EH (cell line): ENCODE measurements at places on chromosomes 5 and 9.

- DNase-seq, result peak; percentile 83
Measured at GRCh38 chr9:123049589-123050222, 16.2 kb downstream of the GPR21 start.

DNA sequence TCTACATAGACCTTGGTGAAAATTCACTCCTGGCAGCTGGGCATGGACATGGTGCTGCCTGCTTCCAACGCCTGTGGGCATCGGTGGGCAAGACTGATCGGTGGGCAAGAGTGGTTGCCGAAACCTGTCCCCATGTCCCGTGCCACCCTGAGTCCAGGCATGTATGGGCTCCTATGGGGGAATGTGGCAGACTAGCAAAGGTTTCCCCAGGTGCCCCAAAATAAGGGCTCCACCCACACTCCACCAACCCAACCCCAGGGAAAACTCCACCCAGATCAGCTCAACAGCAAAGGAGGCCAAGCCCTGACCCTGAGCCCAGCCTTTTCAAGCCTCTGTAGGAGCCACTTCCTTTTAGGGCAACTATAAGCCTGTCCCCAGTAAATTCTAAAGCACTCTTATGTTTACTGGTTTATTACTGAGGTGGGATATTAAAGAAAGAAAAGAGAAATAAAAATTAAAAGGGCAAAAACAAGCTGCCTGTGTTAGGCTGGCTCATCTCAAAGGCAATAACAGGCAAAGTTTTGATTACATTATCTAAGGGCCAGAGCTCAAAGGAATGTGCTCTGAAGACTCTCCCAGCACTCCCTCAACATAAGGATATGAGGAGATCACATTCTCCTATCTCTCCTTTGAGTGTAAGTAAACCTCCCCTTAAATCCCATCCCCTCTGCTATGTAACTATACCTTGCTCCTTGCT is 8.9 kb upstream of the SPATA31E1 start:
- peak; percentile 18 for DNase-seq

DNA sequence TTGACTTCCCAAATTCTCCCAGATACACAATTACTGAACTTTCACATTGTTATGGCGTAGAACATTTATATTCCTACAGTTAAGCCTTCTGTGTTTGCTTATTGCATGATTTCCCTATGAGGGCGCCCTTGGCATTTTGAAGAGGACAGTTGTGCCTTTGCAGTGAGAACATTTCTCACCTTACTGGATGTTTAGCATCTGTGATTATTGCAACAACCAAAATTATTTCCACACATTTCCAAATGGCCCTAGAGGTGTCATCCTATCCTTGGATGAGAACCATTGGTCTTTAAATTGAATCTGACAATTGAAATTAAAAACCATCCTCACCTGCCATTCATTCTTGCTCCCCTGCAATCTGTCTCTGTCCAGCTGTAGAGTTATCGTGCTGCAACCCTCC is 104.0 kb downstream of the MAMDC2 start:
- no peak for DNase-seq

- peak; percentile 71 for DNase-seq
Measured at GRCh38 chr5:65059681-65060598, 291.2 kb downstream of the CWC27 start.

- DNase-seq, result peak; percentile 80
Measured at GRCh38 chr9:91421971-91422757, 1.5 kb downstream of the NFIL3 start.

DNA sequence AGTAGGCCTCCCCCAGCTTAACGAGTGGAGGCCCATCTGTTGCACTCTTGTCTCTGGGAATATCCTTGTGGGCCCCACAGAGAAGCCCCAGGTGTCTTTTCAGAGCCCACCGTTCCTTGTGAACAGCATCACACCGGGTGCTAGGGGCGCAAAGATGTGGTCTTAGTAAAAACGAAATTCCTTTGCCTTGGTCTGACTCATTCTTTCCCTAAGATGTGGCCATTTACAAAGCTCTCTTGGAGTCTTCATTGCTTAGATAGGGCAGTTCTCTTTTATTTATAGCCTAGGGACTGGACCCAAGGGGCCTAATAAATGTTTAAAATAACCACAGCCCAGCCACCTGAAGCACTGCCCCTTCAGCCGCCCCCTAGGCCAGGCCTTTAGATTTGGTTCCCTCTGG is 52.8 kb upstream of the RPL26L1 start:
- peak; percentile 88 for DNase-seq

DNA sequence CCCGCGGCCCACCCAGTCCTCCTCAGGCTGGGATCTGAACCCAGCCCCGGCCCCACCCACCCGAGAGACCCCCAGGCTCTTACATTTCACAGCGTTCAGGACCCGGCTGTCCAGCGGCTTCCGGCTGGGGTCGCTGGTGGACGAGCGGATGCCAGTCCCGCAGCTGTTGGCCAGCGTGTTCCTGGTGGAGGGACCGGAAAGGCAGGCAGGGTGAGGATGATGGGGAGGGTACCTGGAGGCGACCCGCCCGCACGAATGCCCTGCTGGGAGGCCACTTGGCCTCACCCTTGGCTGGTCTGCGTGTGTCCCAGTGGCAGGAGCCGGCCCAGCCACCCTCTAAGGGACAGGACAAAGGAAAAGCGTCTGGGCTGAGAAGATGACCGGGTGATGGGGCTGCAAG is 51.9 kb upstream of the UBAC1 start:
- no peak for DNase-seq

DNA sequence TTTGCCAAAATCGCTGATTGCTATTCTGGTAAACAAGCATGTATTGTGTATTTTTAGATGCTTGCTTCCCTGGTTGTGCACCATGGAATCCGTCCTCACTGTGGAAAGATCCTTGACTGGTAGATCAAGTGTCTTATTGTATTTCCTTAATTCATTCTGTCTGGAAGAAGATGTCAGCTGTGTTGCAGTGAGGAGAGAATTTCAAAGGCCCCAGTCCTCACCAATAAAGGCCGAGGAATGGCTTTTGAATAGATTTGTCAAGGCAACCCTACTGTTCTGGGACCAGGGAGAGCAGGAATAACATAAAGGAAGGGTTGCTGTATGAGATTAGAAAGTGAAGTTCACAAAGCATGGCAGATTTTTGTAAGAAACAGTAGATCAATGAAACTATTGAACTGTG is 36.2 kb upstream of the POU5F2 start:
- DNase-seq, result no peak

DNA sequence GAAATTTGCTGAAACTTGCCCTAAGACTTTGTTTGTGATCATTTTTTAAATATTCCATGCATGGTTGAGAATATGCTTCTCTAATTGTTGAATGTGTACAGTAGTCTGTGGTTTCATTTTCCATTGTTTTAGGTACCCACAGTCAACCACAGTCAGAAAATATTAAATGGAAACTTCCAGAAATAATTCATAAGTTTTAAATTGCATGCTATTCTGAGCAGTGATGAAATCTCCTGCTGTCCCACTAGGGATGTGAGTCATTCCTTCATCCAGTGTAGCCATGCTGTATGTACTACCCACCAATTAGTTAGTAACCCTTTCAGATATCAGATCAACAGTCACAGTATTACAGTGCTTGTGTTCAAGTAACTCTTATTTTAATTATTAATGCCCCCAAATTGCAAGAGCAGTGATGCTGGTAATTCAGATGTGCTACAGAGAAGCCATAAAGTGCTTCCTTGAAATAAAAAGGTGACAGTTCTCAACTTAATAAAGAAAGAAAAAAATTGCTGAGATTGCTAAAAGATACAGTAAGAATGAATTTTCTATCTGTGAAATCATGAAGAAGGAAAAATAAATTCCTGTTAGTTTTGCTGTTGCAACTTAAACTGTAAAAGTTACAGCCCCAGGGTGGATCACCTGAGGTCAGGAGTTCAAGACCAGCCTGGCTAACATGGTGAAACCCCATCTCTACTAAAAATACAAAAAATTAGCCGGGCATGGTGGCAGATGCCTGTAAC is 79.9 kb upstream of the FBXL17 start:
- peak; percentile 41 for DNase-seq

GRCh38 chr9:107945493-107945892 is 455.9 kb upstream of the KLF4 start:
- no peak for DNase-seq

- no peak for DNase-seq
Measured at GRCh38 chr9:97773091-97773490, 76.0 kb upstream of the XPA start.

- no peak for DNase-seq
Measured at GRCh38 chr9:86337469-86338108, 16.6 kb downstream of the TUT7 start.

- DNase-seq, result no peak
Measured at GRCh38 chr5:102539562-102539961, 40.8 kb upstream of the SLCO6A1 start.

DNA sequence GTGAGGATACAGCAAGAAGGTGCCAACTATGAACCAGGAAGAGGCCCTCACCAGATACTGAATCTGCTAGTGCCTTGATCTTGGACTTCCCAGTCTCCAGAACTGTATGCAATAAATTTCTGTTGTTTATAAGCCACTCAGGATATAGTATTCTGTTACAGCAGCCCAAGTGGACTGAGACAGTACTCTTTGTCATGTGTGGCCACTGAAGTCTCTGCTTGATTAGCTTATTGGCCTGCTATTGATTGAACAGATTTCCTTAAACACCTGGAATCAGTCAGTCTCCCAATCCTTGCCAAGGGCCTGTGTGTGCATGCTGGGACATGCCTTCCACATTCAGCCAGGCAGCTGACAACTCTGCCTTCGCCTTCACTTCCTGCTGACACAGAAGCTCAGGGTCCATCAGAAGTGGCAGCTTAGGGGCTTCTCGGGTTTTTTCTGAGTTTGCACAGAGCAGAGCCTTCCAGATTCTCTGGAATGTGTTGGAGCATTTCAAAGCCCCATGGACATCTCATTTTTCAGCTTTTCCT is 13.7 kb upstream of the ROR2 start:
- no peak for DNase-seq

DNA sequence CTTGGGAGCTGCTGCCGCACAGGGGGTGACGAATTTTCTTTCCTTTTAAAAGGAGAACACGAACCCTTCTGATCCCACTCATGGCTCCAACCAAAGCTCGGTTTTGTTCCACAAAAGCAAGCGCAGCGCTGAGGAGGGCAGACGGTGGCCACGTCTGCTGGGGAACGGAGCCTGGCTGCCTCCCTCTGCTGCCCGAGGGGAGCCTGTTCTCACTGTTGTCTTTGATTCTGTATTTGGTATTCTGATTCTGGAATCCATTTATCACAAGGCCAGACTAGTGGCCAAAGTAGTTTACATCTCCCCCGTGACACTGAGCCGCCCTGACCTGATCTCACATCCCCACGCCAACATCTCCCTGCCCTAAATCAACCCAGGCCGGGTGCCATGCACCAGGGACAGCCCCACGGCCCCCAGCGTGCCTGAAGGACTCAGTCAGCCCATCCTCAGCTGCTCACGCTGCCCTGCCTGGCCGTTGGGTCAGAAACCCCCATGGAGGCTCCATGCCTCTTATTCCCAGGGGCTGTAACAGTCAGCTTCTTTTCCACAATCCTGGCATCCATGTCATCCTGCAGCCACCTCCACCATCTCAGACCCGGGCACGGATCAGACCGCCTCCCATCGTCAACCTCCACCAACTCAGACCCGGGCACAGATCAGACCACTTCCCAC is 6.7 kb upstream of the NSMF start:
- no peak for DNase-seq
